ENCODE measurements at places on chromosomes 7 and 10.

DNA sequence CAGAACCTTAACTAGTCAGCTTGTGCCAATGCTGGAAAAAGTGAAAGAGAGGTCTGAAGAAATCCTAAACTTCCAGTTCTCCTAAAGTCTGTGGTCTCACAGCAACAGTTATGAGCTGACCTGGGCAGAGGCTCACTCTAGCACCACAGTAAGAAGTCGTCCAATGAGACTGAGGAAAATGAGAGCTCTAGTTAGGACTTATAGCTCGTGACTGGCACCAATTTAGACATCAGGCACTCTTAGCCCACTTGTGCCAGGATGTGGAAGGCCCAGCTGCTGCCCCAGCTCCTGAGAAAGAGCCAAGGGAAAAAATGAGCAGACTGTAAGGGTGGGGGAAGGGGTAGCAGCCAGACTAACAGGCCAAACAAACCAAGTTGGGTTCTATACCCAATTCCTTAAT, 7.6 kb downstream of the MMS19 start:
- DNase-seq, result no peak

- DNase-seq, result no peak
Observed at GRCh38 chr10:13969118-13969791, 361.5 kb downstream of the FRMD4A start.

GRCh38 chr7:128446306-128446705, 9.4 kb upstream of the HILPDA start:
- DNase-seq, result no peak

- DNase-seq, result peak; percentile 86
Observed at GRCh38 chr10:26438534-26439341, 597 bp downstream of the APBB1IP start.

DNA sequence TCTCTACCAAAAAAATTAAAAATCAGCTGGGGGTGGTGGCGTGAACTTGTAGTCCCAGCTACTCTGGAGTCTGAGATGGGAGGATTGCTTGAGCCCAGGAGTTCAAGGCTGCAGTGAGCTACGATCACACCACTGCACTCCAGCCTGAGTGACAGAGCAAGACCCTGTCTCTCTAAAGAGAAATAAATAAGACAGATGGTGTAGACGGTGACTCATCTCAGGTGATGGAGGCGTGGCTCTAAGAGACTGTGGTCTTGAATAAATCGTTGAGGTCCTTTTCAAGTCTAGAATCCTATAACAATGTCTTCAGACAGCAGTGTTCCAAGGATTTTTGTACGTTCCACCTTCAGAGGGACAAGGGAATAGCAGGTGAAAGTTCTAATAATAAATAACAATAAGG, 53.8 kb upstream of the PFKFB3 start:
- DNase-seq, result no peak

- no peak for DNase-seq
Observed at GRCh38 chr7:107860981-107861652, 29.9 kb upstream of the DLD start.

GRCh38 chr7:96093435-96093834, 228.5 kb downstream of the SLC25A13 start:
- DNase-seq, result no peak

DNA sequence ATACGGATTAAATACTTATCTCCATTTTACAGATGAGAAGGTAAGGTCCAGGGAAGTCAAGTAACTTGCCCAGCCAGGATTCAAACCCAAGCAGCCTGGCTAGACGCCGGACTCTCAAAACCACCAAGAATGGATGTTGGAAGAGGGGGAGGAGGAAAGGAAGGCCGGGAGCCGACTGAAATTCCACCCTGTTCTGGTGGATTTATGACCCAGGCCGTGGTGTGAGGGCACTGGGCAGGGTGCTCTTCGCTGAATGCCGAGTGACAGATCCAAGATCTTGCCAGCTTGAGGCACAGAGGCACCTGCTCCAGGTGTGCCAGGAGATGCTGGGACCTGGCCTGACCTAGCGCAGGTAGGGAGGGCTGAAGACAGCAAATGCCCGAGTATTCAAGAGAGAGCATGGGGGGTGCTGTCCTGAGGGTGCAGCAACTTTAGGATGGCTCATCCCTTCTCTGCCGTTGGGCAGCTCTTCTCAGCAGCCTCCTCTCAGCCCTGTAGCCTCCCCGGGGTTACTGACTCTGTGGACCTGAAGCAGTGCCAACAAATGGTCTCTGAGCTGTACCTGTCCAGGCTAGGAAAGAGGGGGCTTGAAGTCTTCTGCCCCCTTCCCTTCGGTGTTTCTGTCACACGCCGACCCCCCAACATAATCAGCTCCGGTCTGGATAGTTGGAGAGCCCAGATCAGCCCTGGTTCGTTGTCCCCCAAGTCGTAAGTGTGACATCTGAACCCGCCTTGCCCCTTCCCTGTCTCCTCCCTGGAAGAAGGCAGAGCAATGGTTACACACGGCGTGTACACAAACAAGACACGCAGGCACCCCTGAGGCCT, 713 bp downstream of the LOXL4 start:
- DNase-seq, result no peak

- no peak for DNase-seq
Observed at GRCh38 chr10:28577506-28577905, 44.6 kb downstream of the WAC start.

- DNase-seq, result no peak
Observed at GRCh38 chr10:63421591-63421990, 44.2 kb downstream of the JMJD1C start.

DNA sequence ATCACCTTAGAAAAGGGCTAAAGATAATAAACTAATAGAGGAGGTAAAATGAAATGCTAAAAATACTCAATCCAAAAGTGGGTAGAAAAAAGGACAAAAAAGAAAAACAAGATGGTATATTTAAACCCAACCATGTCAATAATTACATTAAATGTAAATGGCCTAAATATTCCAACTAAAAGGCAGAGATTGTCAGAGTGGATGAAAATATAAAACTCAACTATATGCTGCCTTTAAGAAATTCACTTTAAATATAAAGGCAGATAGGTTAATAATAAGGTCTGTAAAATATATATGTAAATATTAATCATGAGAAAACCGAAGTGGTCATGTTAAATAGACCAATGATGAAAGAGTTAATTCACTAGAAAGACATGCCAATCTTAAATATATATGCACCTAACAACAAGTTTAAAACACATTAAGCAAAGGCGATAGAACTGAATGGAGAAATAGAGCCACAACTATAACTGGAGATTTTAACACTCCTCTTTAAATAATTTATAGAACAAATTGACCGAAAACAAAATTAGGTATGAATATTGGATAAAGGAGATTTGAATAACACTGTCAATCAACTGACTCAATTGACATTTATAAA, 159.4 kb downstream of the PLPP4 start:
- no peak for DNase-seq

DNA sequence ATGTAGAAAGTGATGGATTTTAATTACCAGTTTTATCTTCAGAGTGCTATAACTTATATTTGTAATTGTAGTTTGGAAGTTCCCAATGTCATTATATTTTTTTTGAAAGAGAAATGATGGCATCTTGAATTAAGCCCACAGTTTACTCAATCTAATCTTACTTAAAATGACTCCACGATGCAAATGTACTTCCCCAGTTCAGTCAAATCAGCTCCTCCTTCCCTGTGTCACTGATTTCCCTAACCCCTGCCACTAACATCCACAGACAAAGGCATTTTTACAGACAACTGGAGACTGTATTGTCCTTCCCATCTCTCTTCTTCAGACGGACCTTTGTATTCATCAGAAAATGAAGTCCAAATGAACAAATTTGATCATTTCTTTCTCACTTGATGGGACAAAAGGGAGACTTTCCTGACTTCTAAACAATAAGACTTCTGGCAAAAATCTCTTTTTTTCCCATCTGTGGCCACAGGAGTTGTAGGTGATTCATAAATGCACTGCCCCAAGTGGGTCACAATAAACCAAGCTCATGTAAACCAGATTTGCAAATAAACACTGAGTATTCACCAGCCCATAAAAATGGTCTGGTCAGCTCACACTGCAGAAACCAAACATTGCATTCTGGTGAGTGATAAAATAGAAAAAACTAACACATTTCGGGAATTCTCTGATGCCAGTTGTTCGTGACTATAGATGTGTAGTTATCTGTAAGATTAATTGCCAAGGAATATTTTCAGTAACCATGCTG, 162.9 kb downstream of the FANK1 start:
- no peak for DNase-seq

- no peak for DNase-seq
Observed at GRCh38 chr10:58384095-58384494, 1.1 kb upstream of the TFAM start.

DNA sequence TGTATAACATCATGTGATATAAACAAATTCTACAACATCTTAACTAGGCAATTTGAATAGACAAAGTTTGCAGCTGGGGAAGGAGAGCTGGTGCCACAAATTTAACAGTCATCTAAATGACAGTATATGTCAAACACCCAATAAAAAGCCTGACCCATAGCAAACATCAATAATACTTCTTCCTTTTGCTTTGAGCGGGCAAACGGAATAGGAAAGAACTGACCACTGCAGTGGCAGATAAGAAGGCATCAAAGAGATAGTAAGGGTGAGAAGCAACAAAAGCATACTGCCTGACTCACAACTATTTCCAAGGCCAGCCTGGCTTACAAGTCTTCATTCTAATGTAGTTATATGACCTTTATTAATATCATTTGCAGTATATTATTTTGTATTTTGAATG, 99.9 kb downstream of the LRRN3 start:
- no peak for DNase-seq

DNA sequence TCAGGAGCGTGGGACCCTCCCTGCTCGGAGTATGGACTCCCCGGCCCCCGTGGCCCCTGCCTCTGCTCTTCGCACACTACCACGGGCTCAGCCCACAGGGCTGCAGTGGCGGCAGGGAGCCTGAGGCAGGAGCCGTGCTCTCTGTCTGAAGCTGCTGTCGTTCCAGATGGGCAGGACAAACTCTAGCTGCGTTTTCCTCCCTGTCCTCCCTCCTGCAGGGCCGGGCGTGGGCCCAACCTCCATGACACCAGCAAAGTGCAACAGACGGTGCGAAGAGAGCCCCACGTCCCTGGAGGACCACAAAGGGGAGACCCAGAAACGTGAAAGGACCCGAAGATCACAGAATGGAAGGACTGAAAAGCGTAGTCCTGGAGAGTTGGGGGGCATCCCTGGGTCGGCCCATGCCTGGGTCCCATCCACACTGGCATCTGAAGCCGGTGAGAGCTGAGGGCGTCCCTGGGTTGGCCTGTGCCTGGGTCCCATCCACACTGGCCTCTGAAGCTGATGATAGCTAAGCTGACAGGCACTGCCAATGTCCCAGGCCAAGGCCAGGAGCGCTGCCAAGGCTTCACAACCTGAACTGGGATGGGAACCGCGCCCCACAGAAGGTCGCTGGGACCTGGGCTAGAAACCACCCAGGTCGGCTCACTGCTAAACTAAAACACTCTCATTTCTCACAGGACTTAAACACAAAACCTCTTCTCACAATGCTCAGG, 267.0 kb downstream of the MAD1L1 start:
- no peak for DNase-seq

DNA sequence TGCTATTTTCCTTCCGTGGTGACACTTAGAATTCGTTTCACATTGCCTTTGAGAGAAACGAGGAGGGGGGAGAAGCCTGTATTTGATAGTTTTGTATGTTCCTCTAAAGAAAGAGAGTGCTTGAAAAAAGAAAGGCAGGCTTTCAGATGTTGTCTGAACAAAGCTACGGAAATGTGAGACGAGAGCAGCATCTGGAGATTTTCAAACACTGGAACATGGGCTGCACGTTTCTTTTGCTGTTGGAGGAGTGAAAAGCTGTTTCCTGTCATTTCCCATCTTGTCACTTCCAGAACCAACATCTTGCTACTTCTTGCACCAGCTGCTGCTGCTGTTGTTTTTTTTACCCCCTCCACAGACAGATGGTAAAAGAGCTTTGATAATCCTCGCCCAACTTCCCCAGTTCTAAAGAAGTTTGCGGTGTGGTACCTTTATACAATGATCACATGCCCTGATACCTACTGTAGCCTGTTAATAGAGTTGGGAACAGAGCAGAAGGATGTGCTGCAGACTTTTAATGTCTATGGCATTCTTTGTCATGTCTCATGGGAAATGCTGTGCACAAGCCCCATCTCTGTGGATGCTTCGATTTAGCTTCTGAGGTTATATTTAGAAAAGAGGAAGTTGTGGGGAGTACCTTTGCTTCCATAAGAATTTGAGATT, 408.1 kb downstream of the AUTS2 start:
- no peak for DNase-seq

DNA sequence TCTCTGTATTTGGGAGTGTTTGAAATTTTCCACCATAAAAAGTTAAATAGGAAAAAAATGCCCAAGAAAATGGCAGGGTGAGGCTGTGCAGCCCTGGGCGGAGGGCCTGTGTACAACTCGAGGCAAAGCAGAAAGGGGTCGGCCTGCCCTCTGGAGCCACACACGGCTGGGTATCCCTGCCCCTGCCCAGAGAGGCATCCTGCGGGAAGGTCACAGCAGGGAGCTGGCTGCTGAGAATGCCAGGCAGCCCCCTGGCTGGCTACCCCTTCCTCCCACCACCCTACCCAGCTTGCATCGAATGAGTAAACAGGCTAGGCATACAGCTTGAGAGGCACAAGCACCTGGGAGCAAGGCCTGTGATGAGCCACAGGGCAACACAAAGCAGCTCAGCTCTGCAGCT, 46.1 kb downstream of the CAMK2B start:
- peak; percentile 12 for DNase-seq

- DNase-seq, result no peak
Observed at GRCh38 chr7:98252425-98253054, 508 bp upstream of the TECPR1 start.

DNA sequence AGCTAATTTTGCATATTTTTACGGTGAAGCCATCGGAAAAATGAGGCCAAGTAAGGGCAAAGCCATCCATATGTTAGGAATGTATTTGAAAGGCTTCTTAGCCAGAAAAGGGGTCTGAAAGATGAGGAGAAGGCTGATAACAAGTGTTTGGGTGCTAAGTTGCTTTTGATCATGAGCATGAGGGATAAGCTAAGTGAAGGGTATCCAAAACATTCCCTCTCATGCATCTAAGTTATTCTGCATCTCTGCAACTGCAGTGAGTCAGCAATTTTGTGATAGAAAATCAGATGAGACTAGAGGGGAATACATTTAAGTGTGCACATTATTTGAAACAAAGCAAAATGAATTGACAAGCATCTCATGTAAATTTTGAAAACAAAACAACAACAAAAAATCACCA, 282.8 kb downstream of the GPR158 start:
- DNase-seq, result no peak

GRCh38 chr7:138603549-138604318, 97.4 kb downstream of the SVOPL start:
- DNase-seq, result no peak

DNA sequence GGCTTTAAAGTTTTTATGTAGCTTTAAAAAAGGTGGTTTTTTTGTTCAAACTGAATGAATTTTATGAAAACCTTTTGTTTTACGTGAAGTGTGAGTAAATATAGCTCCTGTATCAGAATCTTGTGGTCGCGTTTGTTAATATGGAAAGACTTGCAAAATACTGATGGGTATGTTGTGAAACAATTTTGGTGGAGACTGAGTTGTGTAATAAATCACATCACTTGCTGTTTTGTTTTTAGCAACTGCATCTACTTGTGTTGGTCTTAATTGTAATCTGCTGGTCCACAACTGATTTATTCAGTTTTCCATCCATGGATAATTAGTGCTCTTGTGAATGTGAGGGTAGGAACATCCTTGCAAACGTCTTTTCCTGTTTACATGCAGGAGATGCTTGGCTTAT, 10.5 kb downstream of the PLXDC2 start:
- DNase-seq, result no peak

GRCh38 chr10:74871595-74872382, 45.4 kb downstream of the KAT6B start:
- DNase-seq, result no peak

Data from activated T-cell treated with anti-CD3 and anti-CD28 coated beads, Interleukin-2, amount 50 U/mL, for 48 hours (primary cell).